Pancreas (tissue), 10 donors: ENCODE measurements at places on chromosomes 12 and 14. TPM values are rescaled to one million over a fixed set of nuclear protein-coding genes. Genes with fewer than 3 reads are reported as not detected.

DNA sequence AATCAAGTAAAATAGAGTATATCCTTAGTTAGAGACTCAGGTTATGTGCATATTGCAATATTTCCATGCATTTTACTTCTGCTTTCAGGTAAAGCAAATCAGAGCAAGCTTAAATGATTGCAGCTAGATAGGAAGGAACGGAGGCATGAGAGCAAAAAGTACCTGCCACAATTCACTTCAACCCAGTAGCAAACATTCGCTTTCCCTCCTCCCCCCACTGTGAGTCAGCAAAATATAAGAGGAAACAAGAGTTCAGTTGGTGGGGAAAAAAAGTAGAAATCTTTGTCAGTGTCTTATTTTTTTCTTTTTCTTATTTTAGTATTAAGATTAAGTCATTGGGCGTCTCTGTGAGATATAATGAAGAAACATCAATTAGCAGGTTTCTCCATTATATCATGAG lies 475.4 kb downstream of the NPAS3 start:
- DNase-seq = no peak
- no peaks in the 10 kb centered on the region for H3K36me3 ChIP-seq

DNA sequence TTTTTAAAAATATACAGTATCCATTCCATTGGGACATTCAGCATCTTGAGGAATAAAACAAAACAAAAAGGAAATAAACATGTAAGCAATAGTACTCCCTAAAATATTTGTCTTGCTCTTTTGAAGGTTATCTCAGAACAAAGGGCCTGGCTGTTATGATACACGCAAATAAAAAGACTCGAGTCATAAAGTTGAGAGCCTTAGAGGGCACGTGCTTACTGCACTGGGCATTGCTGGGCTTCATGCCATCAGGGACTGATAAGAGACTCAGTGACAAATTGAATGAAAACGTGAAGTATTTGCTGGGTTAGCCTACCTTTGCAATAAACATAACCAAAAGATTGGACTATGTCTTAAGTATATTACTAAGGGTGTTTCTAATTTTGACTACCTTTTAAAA lies 118.9 kb downstream of the SLC35F4 start:
- H3K36me3 ChIP-seq = no peaks in the 10 kb centered on the region
- no peaks in the 10 kb centered on the region for H3K27me3 ChIP-seq
- no peak overlapping the region for H3K4me3 ChIP-seq
- peaks cover 15% of the 10 kb centered on the region for H3K4me1 ChIP-seq
- DNase-seq = peak; percentile 61

RFLNA gene
- 0.59 TPM for total RNA-seq

OR10A7 gene
- total RNA-seq = not detected

GRCh38 chr12:26869908-26870459 lies 37.0 kb upstream of the ITPR2 start:
- no peak overlapping the region for H3K4me3 ChIP-seq
- DNase-seq = no peak
- peak overlapping the region; percentile 79 for H3K27ac ChIP-seq
- H3K4me1 ChIP-seq = peaks cover 24% of the 10 kb centered on the region

DNA sequence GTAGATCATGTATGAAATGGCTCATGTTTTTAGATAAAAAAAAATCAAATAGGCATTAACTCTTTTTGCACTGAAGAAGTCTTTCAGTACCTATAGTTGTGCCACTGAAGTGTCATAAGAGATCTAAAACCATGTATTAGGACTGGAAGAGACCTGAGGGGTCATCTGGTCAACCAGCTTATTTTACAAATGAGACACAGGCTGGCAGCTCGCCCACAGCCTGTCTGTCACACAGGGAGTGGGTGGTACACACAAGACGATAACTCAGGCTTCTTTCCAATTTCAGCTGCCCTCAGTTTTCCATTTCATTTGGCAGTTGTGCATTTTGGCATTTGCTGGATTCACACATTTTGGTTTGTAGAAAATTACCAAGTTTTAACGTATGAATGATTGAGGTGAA lies 34.7 kb downstream of the C12orf75 start:
- H3K27ac ChIP-seq = no peak overlapping the region
- no peak for DNase-seq
- no peaks in the 10 kb centered on the region for H3K36me3 ChIP-seq
- H3K27me3 ChIP-seq = no peaks in the 10 kb centered on the region
- H3K4me3 ChIP-seq = no peak overlapping the region
- no peaks in the 10 kb centered on the region for H3K4me1 ChIP-seq

FBLN5 gene
- total RNA-seq = 17.2 TPM

GDF3 gene
- total RNA-seq = not detected

C14orf39 gene
- not detected for total RNA-seq

IRAK3 gene
- 0.97 TPM for total RNA-seq

- H3K36me3 ChIP-seq = no peaks in the 10 kb centered on the region
- no peak overlapping the region for H3K27ac ChIP-seq
- no peak for DNase-seq
- H3K4me1 ChIP-seq = no peaks in the 10 kb centered on the region
- no peak overlapping the region for H3K4me3 ChIP-seq
Measured at GRCh38 chr14:93891756-93892504, 35.2 kb upstream of the FAM181A start.

OR4L1 gene
- not detected for total RNA-seq

- H3K27me3 ChIP-seq = no peaks in the 10 kb centered on the region
- H3K27ac ChIP-seq = no peak overlapping the region
- H3K4me3 ChIP-seq = no peak overlapping the region
Measured at GRCh38 chr12:24950231-24950834, 1.4 kb upstream of the BCAT1 start.

- H3K4me1 ChIP-seq = no peaks in the 10 kb centered on the region
- H3K27me3 ChIP-seq = no peaks in the 10 kb centered on the region
- no peaks in the 10 kb centered on the region for H3K36me3 ChIP-seq
- no peak overlapping the region for H3K4me3 ChIP-seq
- no peak overlapping the region for H3K27ac ChIP-seq
Measured at GRCh38 chr14:51180577-51180976, 59.5 kb upstream of the TMX1 start.

KCNC2 gene
- 0.18 TPM for total RNA-seq

DNA sequence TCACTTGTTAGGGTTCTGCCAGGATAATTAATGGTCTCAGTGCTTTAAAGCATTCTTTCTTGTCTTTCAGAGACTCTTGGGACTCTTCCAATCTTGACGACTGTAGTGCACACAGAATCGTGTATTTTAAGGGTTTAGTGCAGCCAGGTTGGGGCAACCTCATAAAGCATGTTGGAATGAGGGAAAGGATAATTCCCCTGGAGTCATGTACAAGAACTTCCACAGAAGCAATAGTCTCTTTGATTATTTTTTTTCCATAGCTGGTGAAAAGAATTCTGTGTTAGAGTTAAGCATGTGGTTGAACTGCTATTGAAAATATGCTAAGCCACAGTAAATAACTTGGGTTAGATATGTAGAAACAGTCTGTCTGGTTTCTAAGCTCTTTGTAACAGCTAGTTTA lies 246.8 kb upstream of the DAAM1 start:
- no peaks in the 10 kb centered on the region for H3K27me3 ChIP-seq
- H3K4me1 ChIP-seq = no peaks in the 10 kb centered on the region
- H3K36me3 ChIP-seq = no peaks in the 10 kb centered on the region
- no peak overlapping the region for H3K4me3 ChIP-seq

PMCH gene
- total RNA-seq = not detected

MYH7 gene
- 0.19 TPM for total RNA-seq

GRCh38 chr14:95939335-95939734 lies 62.7 kb downstream of the TUNAR start:
- no peak overlapping the region for H3K27ac ChIP-seq
- H3K4me1 ChIP-seq = no peaks in the 10 kb centered on the region
- no peak for DNase-seq
- H3K27me3 ChIP-seq = no peaks in the 10 kb centered on the region
- H3K4me3 ChIP-seq = no peak overlapping the region

DNA sequence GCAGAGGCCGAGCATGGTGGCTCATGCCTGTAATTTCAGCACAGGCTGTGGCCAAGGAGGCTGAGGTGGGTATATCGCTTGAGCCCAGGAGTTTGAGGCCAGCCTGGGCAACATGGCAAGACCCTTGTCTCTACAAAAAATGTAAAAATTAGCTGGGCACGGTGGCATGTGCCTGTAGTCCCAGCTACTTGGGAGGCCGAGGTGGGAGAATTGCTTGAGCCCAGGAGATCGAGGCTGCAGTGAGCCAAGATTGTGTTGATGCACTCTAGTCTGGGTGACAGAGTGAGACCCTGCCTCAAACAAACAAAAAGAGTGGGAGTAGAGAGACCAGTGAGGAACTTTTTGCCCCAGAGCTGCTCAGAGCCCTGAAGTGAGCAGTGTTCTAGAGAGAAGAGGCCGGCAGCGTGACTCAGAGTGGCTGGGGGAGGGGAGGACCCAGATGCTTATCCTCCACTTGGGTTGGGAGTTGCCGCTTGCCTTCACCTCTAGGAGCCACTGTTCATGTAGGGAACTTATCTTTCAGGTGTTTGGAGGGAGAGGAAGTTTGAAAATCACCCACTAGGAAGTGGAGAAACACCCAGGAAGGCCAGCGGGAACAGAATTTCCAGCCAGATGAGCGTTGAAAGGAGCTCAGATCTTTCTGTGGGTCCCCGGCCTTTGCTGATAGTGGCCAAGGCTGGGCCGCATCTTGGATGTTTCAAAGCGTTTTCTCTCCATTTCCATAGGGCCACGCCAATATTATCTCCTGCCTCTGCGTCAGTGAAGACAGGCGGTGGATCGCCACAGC lies 15.3 kb downstream of the CFAP251 start:
- no peaks in the 10 kb centered on the region for H3K27me3 ChIP-seq
- H3K36me3 ChIP-seq = no peaks in the 10 kb centered on the region
- H3K4me1 ChIP-seq = no peaks in the 10 kb centered on the region
- DNase-seq = no peak
- H3K27ac ChIP-seq = no peak overlapping the region
- H3K4me3 ChIP-seq = no peak overlapping the region

ASIC1 gene
- total RNA-seq = 1.0 TPM

GRCh38 chr12:106195621-106196027 lies 52.2 kb downstream of the CKAP4 start:
- peak; percentile 36 for DNase-seq
- peaks cover 6% of the 10 kb centered on the region for H3K4me1 ChIP-seq
- no peak overlapping the region for H3K4me3 ChIP-seq
- H3K27me3 ChIP-seq = no peaks in the 10 kb centered on the region
- no peaks in the 10 kb centered on the region for H3K36me3 ChIP-seq

DNA sequence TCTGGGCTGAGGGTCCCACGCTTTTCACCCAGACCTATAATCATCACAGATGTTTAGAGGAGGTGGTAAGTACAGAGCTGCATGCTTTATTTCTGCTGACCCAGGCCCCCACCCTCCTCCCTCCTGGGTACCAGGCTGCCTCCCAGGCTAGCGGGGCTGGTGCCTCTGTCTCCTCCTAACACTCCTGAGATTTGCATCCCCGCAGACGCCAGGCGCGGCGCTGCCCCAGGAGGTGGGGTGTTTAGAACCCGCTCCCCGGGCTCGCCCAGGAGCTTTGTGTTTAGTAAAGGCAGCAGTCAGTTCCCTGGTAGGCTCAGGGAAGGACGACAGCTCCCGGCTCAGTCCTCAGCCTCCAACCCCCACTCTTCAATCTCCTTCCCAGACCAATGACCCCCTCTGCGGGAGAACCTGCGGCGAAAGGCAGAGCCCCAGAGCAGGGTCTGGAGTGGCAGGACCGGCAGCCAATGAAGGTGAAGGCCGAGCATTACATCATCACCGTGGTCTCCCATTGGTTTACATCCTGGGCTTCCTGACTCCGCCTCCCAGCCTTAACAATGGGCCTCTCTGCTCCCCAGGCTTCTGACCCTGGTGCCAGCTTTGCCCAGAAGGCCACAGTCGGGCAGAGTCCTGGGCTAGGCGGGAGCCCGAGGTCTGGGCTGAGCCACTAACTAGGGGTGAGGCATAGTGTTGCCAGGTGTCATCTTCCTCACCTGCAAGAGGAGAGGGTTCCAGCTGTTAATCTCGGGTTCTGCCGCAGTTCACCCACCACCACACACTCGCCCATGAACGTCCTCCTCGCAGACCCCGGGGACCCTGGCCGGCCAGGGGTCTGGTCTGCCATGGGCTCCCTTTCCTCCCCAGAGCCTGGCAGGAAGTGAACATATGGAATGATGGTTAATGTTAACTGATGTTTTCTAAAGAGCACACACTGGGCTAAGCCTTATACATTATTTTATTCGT lies 57.5 kb downstream of the CALM1 start:
- peak; percentile 89 for DNase-seq
- no peaks in the 10 kb centered on the region for H3K27me3 ChIP-seq
- no peaks in the 10 kb centered on the region for H3K36me3 ChIP-seq
- H3K4me3 ChIP-seq = peak overlapping the region; percentile 27

- H3K27me3 ChIP-seq = no peaks in the 10 kb centered on the region
- DNase-seq = no peak
- no peak overlapping the region for H3K4me3 ChIP-seq
- no peaks in the 10 kb centered on the region for H3K36me3 ChIP-seq
- H3K4me1 ChIP-seq = no peaks in the 10 kb centered on the region
Measured at GRCh38 chr14:38108681-38109080, 99.0 kb upstream of the SSTR1 start.

DNA sequence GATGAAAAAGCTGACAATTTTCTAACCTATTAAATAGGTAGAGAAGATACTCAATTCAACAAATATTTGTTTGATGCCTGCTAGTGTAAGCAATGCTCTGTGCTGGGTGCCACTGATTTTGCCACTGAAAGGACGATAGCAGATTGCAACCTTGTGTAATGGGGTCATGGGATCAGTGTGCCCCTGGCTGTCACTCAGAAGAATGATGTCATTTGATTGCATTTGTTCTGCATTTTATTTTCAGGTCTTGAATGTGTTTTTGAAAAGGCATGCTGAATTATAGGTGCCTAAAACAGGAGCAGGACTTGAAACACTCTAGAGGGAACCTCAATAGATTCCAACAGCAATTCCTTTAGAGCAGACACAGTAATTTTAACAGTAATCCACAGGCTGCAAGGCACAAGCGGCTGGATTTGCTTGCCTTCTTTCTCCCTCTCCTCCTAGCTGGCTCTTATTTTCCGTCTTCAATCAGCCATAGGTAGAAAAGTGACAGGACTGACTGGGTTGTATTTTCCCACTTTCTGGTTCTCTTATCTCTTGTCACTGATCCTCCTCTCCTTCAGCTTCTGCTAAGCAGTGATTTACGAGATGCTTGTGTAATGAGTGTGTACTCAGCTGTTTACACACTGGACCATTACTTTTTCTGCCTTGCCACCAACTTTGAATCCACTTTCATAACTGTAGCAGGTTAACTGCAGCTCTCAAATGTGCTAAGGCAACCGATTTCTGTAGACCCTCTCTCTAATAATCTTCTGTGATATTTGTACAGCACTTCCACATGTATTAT lies 4.1 kb downstream of the PLXNC1 start:
- peaks cover 6% of the 10 kb centered on the region for H3K27me3 ChIP-seq
- H3K36me3 ChIP-seq = no peaks in the 10 kb centered on the region
- no peak for DNase-seq
- no peak overlapping the region for H3K4me3 ChIP-seq
- no peak overlapping the region for H3K27ac ChIP-seq

DCN gene
- total RNA-seq = 48.2 TPM

DNA sequence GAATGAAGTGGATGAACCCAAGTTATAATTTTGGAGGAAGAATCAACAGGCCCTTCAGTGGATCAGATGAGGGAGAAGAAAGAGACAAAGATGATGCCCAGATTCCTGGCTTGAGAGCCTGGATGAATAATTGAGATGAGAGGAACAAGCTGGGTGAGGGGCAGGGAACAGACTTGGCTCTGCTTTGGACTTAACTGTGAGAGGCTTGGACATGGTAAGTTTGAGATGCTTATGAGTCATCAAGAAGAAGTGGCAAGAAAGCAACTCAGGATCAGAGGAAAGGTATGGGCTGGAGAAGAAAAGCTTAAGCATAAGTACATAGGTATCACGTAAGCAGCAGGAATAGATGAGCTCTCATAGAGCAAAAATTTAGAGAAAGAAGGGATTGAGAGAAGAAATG lies 55.3 kb downstream of the FIGNL2 start:
- no peak overlapping the region for H3K4me3 ChIP-seq
- H3K27ac ChIP-seq = no peak overlapping the region
- no peaks in the 10 kb centered on the region for H3K36me3 ChIP-seq
- H3K27me3 ChIP-seq = no peaks in the 10 kb centered on the region
- H3K4me1 ChIP-seq = no peaks in the 10 kb centered on the region
- no peak for DNase-seq
